ENCODE measurements at places on chromosomes 12 and 14.

- DNase-seq: no peak
Measured at GRCh38 chr14:89415159-89415558, 1.9 kb downstream of the FOXN3 start.

DNA sequence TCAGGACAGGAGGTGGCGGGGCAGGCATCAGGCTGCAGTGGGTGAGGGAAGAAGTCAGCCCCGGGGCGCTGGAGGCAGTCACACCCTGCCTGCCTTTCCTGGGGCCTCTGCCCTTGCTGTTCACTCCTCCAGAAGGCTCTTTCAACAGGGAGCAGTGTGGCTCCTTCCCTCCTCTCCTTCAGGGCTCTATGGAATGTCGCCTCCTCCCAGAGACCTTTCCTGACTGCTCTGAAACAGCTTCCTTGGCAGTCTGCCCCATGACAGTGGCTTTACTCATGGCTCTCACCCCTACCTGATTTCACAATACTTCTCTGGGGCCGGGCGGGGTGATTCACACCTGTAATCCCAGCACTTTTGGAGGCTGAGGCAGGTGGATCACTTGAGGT, 7.1 kb downstream of the RHOF start:
- DNase-seq: no peak

GRCh38 chr14:32379447-32379846, 50.3 kb downstream of the AKAP6 start:
- DNase-seq: no peak

DNA sequence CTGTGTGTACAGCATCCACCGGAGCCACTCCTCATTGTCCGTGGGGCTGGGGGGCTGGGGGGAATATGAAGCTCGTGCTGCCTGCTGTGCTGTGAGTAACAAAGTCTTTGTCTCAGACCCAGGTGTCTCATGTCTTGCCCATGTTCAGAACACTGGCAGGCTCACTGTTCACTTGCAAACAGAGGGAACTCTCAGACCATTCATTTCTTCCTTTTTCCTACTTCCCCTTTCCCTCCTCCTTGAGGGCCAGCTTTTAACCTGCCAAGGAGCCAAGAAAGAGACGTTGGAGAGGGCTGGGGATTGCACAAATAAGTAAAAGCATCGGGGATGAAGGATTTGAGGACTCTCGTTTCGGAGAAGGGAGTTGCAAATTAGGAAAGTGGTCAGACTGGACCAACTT, 21.6 kb downstream of the GPR132 start:
- DNase-seq: no peak

GRCh38 chr12:2853626-2854025, 3.2 kb downstream of the TEX52 start:
- peak; percentile 42 for DNase-seq

- no peak for DNase-seq
Measured at GRCh38 chr12:100326208-100326607, 30.7 kb upstream of the SLC17A8 start.

GRCh38 chr14:97055355-97055754, 258.2 kb downstream of the VRK1 start:
- DNase-seq: no peak

- no peak for DNase-seq
Measured at GRCh38 chr12:55244309-55244708, at the start of gene OR6C74. TSS of gene OR6C74 (plus strand) at chr12:55244609. CDS start at chr12:55247288, 2,679 bp downstream.

DNA sequence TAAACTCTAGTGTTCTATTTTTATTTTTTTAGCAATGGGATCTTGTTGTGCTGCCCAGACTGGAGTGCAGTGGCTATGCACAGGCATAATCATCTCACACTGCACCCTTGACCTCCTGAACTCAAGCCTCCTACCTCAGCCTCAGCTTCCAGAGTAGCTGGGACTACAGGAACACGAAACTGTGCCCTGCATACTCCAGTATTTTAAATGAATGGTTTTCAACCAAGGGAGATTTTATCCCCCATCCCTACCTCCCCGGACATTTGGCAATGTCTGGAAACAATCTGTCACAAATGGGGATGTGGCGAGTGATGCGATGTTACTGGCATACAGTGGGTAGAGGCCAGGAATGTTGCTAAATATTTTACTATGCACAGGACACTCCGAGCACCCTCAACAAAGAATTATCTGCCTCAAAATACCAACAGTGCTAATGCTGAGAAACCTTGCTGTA, 2.1 kb downstream of the CBX5 start:
- DNase-seq: no peak

DNA sequence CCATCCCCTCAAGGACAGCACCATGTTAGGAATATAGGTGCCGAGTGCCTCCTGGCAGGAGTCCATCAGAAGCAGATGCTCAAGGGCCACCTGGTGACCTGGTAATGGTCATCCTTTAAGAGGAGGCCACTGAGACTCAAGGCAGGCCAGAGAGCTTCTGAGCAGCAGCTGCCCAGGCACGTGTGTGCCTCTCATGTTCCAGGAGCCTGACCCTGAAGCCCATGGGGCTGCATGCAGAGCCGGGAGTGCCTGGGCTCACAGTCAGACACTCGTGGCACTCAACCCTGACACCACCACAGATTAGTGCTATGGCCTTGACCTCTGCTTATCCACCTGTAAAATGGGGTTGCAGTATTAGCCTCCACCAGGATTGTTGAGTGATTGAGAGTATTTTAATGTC, 45.6 kb downstream of the C14orf132 start:
- DNase-seq: no peak

- DNase-seq: no peak
Measured at GRCh38 chr12:75177997-75178396, 31.6 kb downstream of the KCNC2 start.

GRCh38 chr12:75816897-75817296, 214.7 kb downstream of the PHLDA1 start:
- DNase-seq: no peak

DNA sequence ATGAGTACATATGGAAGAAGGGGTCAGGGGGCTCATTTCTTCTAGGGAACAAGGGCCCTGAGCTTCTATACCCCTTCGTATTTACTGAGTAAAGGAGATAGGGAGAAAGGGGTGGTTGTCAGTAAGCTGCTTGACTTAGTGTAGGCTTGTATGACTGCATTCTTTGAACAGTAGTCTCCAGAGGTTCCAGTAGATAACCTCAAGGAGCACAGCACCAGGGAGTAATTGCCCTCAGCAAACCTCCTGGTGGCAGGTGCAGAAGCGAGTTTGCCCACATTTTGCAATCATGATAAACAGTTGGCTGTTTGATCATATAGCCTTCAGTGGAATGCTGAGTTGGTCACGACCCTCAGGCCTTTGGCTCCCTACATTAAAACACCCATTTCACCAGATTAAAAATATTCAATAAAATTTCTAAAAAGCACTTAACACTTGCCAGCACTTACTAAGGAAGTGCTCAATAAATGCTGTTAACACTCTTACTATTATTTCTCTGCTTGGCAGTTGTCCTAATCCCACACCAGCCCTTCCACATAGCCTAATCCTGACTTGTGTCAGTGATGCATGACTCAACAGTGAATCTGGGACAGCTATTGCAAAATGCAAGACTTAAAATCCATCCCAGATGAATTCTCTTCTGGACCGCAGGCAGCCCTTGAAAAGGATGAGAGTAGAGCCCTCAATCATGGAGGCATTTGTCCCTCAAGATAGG, 3.7 kb upstream of the DHRS4L2 start:
- no peak for DNase-seq

GRCh38 chr14:89911010-89911919, 43.3 kb downstream of the EFCAB11 start:
- DNase-seq: peak; percentile 40

DNA sequence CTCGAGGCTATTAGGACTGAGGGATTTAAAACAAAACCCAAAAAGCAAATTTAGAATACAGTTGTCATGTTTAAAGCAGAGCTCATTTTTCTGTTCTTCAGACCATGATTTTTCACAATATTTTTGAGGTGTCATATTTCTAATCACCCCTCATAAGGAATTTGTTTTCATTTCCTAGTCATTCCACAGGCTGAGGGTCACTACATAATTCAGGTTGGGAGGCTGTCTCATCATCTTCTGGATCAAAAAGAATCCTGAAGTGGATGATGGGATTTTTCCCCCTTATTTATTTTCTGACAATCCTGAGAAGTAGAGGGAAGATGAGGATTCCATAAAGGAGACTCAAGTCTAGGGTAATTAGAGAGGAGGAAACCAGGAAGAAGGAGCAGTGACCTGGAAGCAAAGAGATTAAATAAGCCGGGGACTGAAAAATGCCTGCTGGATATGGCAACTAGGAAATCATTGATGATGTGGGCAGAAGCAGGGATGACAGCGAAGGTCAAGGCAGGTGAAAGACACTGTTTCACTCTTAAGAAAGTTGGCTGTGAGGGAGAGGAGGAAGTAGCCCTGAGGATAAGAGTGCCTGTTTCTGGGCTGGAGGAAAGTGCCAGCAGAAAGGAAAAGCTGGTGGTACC, 9.0 kb upstream of the PCNX1 start:
- DNase-seq: no peak

GRCh38 chr12:45654002-45654665, 75.4 kb upstream of the ARID2 start:
- no peak for DNase-seq

DNA sequence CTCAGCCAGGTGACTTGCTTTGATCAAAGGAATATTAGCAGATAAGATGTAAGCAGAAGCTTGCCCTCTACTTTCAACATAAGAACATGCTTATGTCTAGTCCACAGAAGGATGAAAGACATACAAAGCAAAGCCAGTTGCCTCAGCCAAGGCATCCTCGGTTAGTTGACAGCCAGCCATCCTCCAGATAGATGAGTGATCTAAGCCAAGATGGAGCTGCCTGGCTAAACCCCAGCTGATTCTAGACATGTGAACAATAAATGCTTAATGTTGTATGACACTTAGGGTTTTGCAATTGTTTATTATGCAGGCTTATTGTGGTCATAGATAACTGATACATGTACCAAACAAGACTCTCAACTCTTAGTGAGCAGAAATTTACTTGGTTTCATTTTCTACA, 157.6 kb upstream of the TMTC2 start:
- no peak for DNase-seq

GRCh38 chr14:104360501-104360900, 219.1 kb upstream of the C14orf180 start:
- no peak for DNase-seq

GRCh38 chr14:54349713-54350112, 47.1 kb upstream of the CDKN3 start:
- DNase-seq: no peak

DNA sequence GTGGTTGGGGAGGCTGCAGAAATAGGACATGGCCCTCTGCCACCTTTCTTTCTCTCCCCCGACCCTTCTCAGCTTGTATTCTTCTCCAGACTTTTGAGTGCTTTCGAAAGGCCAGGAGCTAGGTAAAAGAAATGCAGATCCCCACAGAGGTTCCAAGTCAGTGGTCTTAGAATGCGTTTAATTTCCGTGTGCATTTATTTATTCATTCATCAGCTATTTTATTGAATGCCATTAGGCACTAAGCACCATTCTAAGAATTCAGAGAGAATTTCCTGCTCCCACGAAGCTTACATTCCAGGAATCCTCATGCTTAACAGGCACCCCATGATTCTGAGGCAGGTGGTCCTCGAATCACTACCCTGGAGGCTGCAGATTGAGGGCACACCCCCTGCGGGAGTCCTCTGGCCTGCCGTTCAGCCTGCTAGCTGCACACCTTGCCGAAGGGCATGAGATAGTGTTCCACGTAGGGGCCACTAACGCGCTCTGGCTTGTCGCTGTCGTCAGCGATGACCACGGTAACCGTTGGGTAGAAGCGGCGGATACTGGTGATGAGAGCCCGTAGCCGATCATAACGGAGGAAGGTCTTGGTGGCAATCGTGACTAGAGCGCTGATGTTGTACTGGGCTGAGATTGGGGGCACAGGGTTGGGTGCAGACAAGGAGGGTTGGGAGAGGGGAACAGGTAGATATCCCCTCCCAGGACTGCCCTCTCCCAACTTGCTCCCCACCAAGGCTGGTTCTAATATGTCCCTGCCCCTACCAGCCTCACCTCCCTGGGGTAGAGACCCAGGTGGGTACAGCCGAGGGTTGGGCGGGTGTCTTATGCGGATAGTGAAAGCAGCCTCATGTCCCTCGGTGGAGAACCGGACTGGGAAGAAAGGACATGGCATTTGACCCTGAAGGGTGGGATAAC, 4.5 kb downstream of the B4GALNT1 start:
- no peak for DNase-seq

DNA sequence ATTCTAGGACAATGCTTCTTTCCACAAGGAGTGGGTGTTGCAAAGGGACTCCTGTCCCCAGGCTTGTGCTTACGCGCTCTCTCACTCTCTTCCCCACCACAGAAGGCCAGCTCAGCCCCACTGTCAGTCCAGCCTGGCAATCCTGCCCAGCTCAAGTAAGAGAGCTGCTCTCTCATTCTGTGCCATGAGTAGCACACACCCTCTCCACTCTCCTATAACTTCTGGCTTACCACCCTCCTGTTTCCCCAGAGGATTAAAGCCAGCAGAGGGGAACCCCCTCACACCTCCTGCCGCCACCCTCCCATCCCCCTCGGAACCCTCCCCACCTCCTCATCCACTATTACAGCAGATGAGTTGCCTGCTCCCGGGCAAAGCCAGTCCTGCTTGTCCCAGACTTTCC, 17.1 kb downstream of the NCKAP5L start:
- DNase-seq: peak; percentile 5

GRCh38 chr14:71521238-71522135, 410.7 kb upstream of the RGS6 start:
- DNase-seq: no peak

DNA sequence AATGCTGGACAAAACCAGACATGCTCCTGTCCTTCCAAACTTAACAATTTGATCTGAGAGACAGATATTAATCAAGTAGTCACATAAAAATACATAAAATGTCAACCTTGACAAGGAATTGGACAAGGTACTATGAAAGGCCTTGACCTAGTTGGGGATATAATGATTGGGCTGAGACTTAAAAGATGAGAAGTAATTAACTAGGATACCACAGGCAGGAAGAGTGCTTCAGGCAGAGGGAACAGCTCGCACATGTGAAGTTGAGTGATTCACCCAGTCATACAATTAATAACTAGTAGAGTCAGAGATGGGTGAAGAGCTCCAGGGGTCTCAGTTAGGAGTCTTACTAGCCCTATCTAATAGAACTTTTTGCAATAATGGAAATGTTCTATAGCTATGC, 259.5 kb downstream of the MSRB3 start:
- no peak for DNase-seq

- DNase-seq: no peak
Measured at GRCh38 chr12:29726321-29726692, 57.4 kb downstream of the TMTC1 start.

DNA sequence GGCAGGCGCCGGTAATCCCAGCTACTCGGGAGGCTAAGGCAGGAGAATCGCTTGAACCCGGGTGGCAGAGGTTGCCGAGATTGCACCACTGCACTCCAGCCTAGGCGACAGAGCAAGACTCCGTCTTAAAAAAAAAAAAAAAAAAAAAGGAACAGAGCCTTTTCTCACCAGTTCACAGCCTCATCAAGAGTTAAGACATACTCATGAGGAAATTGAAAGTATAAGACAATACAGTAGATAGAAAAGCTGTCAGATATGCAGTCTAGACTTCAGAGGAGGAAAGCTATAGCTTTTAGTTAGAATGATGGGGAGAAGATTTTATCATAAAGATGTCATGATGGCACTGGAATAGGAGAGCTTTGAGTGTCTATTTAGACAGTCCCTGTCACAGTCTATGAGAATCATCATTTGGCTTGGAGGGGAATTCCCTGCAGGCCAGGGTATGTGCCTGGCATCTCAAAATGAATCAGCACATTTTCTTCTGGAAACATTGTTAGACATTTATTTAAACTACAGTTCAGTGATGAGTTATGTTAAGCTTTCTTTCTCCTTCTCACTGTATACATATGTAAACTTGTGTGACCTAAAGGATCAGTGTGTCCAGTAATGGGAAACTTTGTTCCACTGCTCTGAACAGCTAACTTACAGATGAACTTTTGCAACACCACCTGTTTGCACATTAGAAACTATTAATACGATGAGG, 2.9 kb upstream of the RAB35 start:
- no peak for DNase-seq

GRCh38 chr14:61607570-61608244, 87.6 kb upstream of the HIF1A start:
- no peak for DNase-seq

Data from hippocampal formation (tissue), 2 donors.